IPS DF 6.9 (cell line): ENCODE measurements at places on chromosomes 4 and X.

GRCh38 chr4:170012629-170012958 lies 13.6 kb downstream of the MFAP3L start:
- no peak for DNase-seq

- DNase-seq = no peak
Measured at GRCh38 chr4:132026166-132026565, 1122.9 kb upstream of the PCDH10 start.

DNA sequence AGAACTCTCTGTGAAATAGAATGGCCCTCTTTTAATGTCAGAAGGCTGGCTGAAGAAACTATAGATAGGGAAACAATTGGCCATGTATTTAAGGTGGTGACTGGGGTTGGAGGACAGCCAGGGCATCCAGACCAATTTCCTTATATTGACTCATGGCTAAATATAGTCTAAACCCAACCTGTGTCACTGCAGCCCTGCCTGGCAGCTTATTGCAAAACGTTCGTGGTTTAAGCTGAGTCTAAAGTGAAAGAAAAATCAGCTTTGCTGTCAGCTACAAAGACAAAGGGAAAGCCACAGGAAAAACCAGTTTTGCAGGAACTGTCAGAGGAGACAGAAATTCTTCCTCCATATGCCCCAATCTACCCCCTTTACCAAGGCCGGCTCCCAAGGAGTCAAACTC lies 902.8 kb upstream of the NDST4 start:
- DNase-seq = no peak

DNA sequence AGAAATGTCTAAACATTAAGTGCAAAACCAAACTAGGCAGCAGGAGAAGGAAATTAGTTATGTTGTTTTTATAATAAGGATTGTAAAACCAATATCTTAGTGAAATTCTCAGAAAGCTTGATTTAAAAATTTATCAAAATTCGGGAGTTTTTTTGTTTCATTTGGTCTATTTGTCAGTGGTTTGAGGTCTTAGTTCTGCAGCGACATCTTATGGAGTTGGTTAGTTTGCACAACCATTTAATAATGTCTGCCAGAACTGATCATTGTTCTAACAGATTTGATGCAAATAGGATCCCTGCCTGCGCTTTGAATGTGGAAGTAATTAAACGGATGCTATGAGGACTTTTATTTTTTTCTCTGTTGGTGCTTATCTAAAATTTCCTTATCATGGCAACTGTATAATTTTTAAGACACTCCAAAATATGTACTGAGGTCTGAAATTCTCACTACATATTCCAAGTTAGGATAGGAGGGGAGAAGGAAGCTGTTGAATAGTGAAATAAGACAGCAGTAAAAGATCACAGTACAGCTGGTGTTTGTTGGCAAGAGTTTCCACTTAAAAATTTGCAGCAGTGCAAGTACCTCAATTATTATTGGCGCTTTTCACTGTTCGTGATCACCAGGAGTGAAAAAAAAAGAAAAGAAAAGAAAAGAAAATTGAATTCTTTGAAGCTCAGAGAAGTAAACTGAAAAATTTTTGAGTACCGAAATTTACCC lies 2521.4 kb downstream of the ARAP2 start:
- no peak for DNase-seq

DNA sequence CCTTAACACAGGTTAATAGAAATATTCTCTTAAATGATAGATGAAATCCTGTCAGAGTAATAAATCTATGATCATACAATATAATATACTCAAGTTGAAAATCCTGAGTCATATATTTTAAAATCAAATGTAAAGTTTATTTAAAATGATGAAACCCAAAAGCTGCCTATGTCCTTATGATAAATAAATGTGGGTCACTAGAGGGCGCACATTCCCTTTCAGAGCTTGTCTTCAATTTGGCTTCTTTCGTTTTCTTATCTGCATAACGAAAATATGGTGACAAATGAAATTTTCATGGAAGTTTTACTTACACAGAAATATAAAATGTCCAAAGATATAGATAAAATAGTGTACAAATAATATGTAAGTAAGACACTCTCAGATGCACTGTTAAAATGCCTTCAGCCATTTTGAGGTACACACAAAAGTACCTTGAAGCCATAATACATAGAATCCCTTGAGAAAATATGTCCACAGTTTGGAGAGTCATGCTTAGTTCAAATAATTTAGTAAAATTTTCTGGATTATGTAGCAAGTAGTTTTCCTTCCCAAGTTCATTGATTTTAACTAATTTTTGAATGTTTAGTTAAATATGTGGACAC lies 680.4 kb downstream of the DMD start:
- DNase-seq = peak; percentile 2

DNA sequence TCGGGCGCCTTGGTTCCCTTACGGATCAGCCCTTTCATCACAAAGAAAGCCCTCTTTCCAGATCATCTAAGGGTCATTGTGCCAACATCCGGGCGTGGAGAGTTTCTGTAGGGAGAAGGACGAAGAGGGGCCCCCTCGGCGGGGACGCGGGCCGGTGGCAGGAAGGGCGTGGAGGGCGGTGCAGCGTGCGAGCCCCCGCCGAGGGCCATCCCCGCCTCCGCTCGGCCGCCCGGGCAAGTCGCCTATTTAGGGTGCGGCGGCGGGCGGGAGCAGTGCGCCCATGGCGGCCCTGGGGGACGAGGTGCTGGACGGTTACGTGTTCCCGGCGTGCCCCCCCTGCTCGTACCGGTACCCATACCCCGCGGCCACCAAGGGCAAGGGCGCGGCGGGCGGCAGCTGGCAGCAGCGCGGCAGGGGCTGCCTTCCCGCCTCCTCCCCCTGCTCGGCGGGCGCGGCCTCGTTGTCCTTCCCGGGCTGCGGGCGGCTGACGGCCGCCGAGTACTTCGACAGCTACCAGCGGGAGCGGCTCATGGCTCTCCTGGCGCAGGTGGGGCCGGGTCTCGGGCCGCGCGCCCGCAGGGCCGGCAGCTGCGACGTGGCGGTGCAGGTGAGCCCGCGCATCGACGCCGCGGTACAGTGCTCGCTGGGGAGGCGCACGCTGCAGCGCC lies at the start of gene ZAR1:
TSS of gene ZAR1 (plus strand) at position 241 of the 668 bp plus-strand sequence. CDS start at position 281, 40 bp downstream.
- no peak for DNase-seq

GRCh38 chrX:101057093-101057714 lies 5.3 kb upstream of the TRMT2B start:
- DNase-seq = no peak
